ENCODE measurements at places on chromosomes 6 and 20. TPM values are rescaled to one million over a fixed set of nuclear protein-coding genes. Genes with fewer than 3 reads are reported as not detected.

Gene ADAM33
- total RNA-seq = 143 TPM

Gene DAAM2
- total RNA-seq = 20.1 TPM

Gene SYNDIG1
- 2.0 TPM for total RNA-seq

Gene APOBEC2
- total RNA-seq = not detected

Gene C4B
- total RNA-seq = 43.7 TPM

Gene UST
- total RNA-seq = 2.5 TPM

DNA sequence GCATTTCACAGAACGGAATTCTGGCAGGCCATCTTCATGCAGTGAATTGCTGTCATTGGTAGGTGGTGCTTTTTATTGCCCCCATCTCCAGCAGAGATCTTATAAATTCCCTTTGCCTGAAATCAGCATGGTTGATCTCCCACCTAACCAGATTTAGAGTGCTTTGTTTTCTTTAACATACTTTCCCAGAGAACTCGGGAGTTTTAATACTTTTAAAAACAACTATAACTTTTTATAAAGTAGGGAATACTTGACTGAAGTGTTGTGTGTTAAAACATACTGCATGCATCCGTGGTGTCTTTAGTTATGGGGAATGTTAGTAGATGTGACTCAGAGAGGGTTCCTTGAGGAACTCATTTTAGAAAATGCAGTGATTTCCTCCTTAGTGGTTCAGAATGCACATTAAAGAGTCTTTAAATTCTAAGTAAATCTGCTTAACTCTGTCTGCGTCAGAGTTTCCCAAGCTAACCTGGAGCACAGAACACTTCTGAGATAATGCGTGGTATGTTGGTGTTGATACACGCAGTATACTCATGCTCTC lies 54.9 kb downstream of the AKAP12 start:
- H3K4me3 ChIP-seq = no peak overlapping the region
- peaks cover 9% of the 10 kb centered on the region for H3K4me1 ChIP-seq
- peak overlapping the region; percentile 63 for H3K27ac ChIP-seq
- H3K36me3 ChIP-seq = no peaks in the 10 kb centered on the region
- H3K27me3 ChIP-seq = no peaks in the 10 kb centered on the region

GRCh38 chr6:113027780-113028179 lies 680.6 kb downstream of the RFPL4B start:
- H3K4me3 ChIP-seq = no peak overlapping the region
- no peak overlapping the region for H3K27ac ChIP-seq
- no peaks in the 10 kb centered on the region for H3K27me3 ChIP-seq
- H3K36me3 ChIP-seq = no peaks in the 10 kb centered on the region
- no peaks in the 10 kb centered on the region for H3K4me1 ChIP-seq
- no peak for DNase-seq

- peaks cover 36% of the 10 kb centered on the region for H3K4me1 ChIP-seq
- DNase-seq = peak; percentile 97
- H3K36me3 ChIP-seq = peaks cover 74% of the 10 kb centered on the region
- no peaks in the 10 kb centered on the region for H3K27me3 ChIP-seq
- H3K4me3 ChIP-seq = peak overlapping the region; percentile 61
Observed at GRCh38 chr6:31729515-31729978, 448 bp upstream of the DDAH2 start.

DNA sequence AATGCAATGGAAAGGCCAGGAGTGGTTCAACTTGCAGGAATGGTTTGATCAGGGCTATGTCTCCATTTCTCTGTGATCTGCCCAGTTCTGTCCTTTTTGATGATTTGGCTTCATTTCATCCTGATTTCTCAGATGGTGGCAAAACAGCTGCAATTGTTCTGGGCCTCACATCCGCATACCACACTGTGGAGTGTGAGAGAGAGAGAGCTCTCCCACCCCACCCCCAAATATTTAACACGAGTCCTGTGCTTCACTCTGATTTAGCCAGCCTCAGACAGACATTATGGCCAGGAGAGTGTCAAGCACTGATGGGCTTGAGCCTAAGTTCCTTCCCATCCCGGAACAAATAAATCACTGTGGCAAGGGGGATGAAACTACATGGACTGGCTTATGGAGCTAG lies 284.6 kb downstream of the CDC5L start:
- DNase-seq = no peak
- H3K27ac ChIP-seq = no peak overlapping the region
- H3K36me3 ChIP-seq = no peaks in the 10 kb centered on the region
- peaks cover 16% of the 10 kb centered on the region for H3K27me3 ChIP-seq

DNA sequence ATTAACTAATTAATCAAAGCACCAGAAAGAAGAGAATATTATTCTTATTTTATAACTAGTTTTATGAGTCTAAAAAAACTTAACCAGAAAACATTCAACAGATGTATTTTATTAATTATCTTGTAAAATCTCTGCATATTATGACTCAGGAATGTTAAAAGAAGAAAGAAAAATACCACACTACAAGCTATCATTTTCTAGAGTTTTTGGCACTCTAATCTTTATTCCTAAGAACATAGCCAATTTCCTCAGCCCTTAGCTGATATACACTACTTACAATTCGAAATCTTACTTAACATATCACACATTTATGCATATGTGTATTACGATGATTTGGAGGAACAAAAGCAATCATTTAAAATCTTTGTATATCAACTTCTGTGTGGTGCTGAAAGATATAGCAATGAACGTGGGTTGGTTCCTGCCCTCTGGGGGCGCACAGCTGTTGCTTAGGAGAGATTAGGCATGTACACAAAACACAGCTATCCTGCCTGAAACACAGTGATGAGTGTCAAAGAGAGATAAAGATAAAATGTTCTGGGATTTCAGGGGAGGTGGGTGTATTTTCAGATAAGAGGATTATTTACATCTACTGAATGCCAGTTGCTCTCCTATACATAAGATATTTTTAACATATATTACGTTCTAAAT lies 404.5 kb downstream of the SYNE1 start:
- H3K36me3 ChIP-seq = peaks cover 27% of the 10 kb centered on the region
- no peaks in the 10 kb centered on the region for H3K4me1 ChIP-seq
- no peaks in the 10 kb centered on the region for H3K27me3 ChIP-seq
- no peak overlapping the region for H3K4me3 ChIP-seq
- H3K27ac ChIP-seq = no peak overlapping the region
- DNase-seq = peak; percentile 48

GRCh38 chr20:39627765-39628164 lies 665.6 kb downstream of the DHX35 start:
- no peak overlapping the region for H3K27ac ChIP-seq
- H3K36me3 ChIP-seq = no peaks in the 10 kb centered on the region
- no peaks in the 10 kb centered on the region for H3K4me1 ChIP-seq
- DNase-seq = no peak

- H3K4me3 ChIP-seq = peak overlapping the region; percentile 91
- H3K36me3 ChIP-seq = peaks cover 2% of the 10 kb centered on the region
- DNase-seq = no peak
- no peaks in the 10 kb centered on the region for H3K27me3 ChIP-seq
- H3K27ac ChIP-seq = peak overlapping the region; percentile 86
Observed at GRCh38 chr20:18588574-18588933, 700 bp downstream of the DTD1 start.

GRCh38 chr6:23663652-23664051 lies 462.4 kb upstream of the NRSN1 start:
- H3K36me3 ChIP-seq = no peaks in the 10 kb centered on the region
- H3K4me3 ChIP-seq = no peak overlapping the region
- H3K27ac ChIP-seq = no peak overlapping the region

- DNase-seq = no peak
- no peak overlapping the region for H3K4me3 ChIP-seq
- H3K4me1 ChIP-seq = no peaks in the 10 kb centered on the region
- H3K27me3 ChIP-seq = no peaks in the 10 kb centered on the region
Observed at GRCh38 chr6:105077596-105078385, 102.0 kb downstream of the POPDC3 start.
